ENCODE measurements at places on chromosomes 7 and 10.

GRCh38 chr7:47147213-47147631, 434.7 kb downstream of the TNS3 start:
- no peak for DNase-seq
- no peak overlapping the region for H3K27ac ChIP-seq
- no peaks in the 10 kb centered on the region for H3K4me1 ChIP-seq
- no peaks in the 10 kb centered on the region for H3K36me3 ChIP-seq
- H3K4me3 ChIP-seq = no peak overlapping the region

DNA sequence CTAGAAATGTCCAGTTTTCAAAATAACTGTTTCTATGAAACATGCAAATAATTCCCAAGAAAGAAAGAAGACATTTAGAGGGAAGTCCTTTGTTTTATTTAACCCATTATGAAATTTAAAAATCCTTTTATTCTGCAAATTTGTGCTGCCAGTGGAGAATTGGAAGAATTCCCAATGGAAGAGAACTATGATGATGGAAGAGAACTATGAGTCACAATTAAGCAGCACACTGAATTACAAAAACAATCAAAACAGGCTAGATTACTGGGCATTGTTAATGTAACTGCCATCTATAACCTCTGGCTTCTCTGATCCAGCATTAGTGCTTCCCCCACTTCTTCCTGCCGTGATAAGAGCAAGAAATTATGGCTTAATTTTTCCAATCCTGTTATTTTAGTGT, 126.2 kb upstream of the FEZF1 start:
- H3K27ac ChIP-seq = no peak overlapping the region
- H3K36me3 ChIP-seq = no peaks in the 10 kb centered on the region
- no peaks in the 10 kb centered on the region for H3K4me1 ChIP-seq
- H3K27me3 ChIP-seq = no peaks in the 10 kb centered on the region

DNA sequence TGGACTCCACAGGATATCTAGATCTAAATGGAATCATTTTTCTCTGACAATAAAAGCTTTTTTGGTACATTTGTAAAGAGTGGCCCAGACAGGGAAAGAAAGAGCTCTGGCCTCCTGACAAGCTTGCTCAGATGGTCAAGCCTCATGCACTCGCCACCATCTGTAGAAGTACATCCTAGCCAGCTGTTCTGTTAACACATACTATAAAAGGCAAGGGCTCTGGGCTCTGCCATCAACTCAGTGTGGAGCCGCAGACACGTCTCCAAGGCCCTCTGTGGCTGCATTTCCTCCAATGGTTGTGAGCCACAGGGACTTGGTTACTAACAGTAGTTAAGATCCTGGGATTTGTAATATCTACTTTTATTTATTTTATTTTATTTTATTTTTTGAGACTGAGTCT, 70.8 kb upstream of the KDM7A start:
- DNase-seq = no peak
- no peak overlapping the region for H3K27ac ChIP-seq
- peaks cover 16% of the 10 kb centered on the region for H3K4me1 ChIP-seq

- no peaks in the 10 kb centered on the region for H3K36me3 ChIP-seq
- H3K27me3 ChIP-seq = peaks cover 8% of the 10 kb centered on the region
- no peak overlapping the region for H3K27ac ChIP-seq
- no peak overlapping the region for H3K4me3 ChIP-seq
- no peaks in the 10 kb centered on the region for H3K4me1 ChIP-seq
- DNase-seq = no peak
These were observed 23.8 kb downstream of the DIP2C start for GRCh38 chr10:665579-666091.

DNA sequence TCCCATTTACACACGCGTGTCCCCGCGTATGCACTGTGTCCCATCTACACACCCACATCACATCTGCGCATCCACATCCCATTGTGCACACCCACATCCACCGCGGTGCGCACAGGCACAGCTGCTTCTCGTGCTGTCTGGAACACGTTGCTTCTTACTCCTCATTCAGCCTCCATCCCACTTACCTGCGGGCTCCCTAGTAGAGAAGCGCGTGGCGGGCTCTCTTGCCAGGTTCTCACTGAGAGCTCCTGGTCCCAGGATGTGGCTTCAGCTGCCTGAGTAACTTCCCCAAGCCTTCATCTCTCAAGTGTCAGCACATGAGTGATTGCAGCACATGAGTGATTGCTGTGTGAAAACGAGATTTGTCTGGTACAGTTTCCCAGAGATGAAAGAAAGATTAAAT, 117.8 kb downstream of the TRRAP start:
- H3K4me3 ChIP-seq = no peak overlapping the region
- H3K27ac ChIP-seq = peak overlapping the region; percentile 56
- peaks cover 9% of the 10 kb centered on the region for H3K4me1 ChIP-seq
- H3K27me3 ChIP-seq = no peaks in the 10 kb centered on the region
- H3K36me3 ChIP-seq = peaks cover 44% of the 10 kb centered on the region

All from activated CD4-positive, alpha-beta memory T cell treated with anti-CD3 and anti-CD28 coated beads for 36 hours (primary cell).